Activated CD4-positive, alpha-beta T cell treated with anti-CD3 and anti-CD28 coated beads, Interleukin-2, amount 10 ng/mL, durations not matched to agents 7 days and 5 days (primary cell): ENCODE measurements at places on chromosomes 2 and 18. TPM values are rescaled to one million over a fixed set of nuclear protein-coding genes. Genes with fewer than 3 reads are reported as not detected.

The KCNF1 gene
- total RNA-seq: not detected

The PMAIP1 gene
- total RNA-seq: 14.8 TPM

The CNDP1 gene
- not detected for total RNA-seq

The CPLX4 gene
- total RNA-seq: not detected

The IL1F10 gene
- not detected for total RNA-seq

DNA sequence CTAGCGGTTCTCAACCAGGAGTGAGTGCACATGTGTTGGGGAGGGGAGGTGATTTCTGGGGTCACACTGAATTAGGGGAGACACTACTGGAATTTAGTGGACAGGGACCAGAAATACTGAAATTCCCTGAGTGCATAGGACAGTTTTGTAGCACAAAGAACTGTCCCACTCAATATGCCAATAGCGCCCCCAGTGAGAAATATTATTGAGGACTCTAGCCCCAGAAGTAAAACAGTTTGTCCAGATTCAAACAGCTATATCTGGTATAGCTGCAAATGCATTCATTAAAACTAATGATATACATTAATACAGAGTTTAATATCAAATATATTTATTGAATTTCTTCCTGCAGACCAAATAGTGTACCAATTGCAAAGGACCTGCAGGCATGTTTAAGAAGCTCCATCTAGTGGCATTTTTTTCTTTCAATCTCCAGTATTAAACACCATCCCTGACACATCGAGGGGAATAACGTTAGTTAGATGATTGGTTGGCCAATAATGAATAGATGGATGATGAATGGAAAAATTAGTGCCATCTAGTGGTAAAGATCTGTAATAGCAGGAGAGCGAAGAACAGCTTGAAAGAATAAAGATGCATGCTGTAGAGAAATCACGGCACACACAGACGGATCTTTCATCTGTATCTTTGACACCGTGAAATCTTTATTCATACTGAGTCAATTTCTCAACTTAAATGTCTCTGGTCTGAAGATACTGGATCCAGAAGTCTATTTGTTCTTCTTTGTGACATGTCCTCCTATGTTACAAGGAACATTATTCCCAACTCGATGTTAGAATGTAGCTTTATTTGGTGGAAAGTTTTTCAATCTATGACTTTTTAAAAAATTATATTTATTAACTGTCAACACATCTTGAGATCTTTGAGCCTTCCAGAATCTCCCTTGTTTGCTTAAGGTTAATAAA is 62.5 kb downstream of the DHRS9 start:
- H3K4me3 ChIP-seq: no peak overlapping the region
- no peak for DNase-seq
- no peak overlapping the region for H3K27ac ChIP-seq
- no peaks in the 10 kb centered on the region for H3K27me3 ChIP-seq
- H3K4me1 ChIP-seq: peaks cover 2% of the 10 kb centered on the region

- no peaks in the 10 kb centered on the region for H3K36me3 ChIP-seq
- no peak for DNase-seq
These were observed 65.2 kb upstream of the RNF152 start for GRCh38 chr18:61957801-61958516.

The CGREF1 gene
- total RNA-seq: 0.92 TPM

DNA sequence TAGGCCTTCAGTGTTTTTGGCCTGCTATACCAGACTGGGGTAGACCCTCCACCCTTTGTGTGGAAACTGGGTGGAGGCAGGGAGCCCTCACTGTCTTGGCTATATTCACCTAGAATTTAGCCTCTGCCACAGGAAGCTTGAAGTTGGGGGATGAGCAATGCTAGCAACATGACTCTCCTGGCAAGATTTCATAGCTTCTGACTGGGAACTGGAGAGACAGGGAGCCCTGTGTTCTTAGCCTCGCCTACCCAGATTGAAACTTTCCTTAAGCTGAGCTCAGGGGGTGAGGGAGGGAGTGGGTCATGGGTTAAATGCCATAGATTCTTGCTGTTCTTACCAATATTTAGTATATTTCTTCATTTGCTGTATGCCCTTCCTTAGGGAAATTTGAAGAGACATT is 46.8 kb upstream of the FAM98A start:
- no peaks in the 10 kb centered on the region for H3K4me1 ChIP-seq
- no peak for DNase-seq
- H3K36me3 ChIP-seq: no peaks in the 10 kb centered on the region
- peaks cover 6% of the 10 kb centered on the region for H3K27me3 ChIP-seq
- no peak overlapping the region for H3K4me3 ChIP-seq
- no peak overlapping the region for H3K27ac ChIP-seq

DNA sequence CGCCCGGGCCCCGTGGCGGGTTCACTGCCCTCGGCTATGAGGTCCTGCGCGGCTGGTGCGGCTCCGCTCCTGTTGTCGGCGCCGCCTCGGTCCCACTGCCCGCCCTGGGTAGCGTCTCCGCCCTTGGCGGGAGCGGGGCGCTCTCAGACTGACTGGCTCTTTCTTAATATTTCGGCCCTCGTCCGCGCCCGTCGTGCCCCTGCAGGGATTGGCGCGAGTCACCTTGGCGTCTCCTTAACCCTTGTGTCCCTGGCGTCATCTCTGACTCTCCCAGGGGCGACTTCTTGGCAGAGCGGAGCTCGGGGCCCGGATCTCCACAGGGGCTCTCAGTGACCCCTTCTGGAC is 1.3 kb downstream of the PTMA start:
- H3K27ac ChIP-seq: peak overlapping the region; percentile 97
- H3K27me3 ChIP-seq: peaks cover 2% of the 10 kb centered on the region
- peaks cover 38% of the 10 kb centered on the region for H3K4me1 ChIP-seq
- peaks cover 45% of the 10 kb centered on the region for H3K36me3 ChIP-seq
- H3K4me3 ChIP-seq: peak overlapping the region; percentile 99

- DNase-seq: no peak
- no peak overlapping the region for H3K27ac ChIP-seq
- no peaks in the 10 kb centered on the region for H3K4me1 ChIP-seq
- no peak overlapping the region for H3K4me3 ChIP-seq
- H3K27me3 ChIP-seq: no peaks in the 10 kb centered on the region
- H3K36me3 ChIP-seq: no peaks in the 10 kb centered on the region
These were observed 63.3 kb downstream of the MERTK start for GRCh38 chr2:111961663-111962062.

DNA sequence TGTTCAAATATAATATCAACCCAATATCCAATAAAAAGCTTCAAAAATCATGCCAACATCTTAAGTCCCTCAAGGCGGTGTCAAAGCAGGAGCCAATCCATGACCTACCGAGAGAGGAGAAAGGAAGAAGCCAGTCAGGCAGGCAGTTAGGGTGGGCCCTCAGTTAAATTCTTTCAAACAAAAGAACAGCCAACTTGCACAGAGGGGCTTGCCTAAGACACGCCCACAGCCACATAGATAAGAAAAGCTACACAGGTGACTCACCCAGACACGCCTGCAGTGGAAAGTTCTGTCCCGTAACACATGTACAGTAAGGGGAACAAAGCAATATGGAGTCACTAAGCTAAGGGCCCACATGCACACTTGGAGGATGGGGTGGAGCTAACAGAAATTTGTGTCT is 61.3 kb downstream of the SP110 start:
- no peak for DNase-seq
- H3K27ac ChIP-seq: no peak overlapping the region
- H3K4me1 ChIP-seq: peaks cover 8% of the 10 kb centered on the region
- H3K36me3 ChIP-seq: peaks cover 2% of the 10 kb centered on the region
- no peak overlapping the region for H3K4me3 ChIP-seq

DNA sequence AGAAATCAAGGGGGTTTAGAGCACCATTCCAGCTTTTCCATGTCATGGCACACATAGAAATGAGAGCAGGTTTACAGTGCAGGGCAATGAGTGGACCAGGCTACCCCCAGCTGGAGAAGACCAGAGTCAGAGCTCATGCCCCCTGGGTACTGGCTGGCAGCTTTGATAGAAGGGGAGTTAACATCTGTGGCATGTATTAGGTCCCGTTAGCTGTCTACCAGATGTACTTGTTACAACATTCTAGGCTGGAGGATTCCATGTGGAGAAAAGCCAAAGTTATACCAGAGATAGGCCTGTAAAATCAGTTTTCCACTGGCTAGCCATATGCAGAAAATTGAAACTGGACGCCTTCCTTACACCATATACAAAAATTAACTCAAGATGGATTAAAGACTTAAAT is 109.2 kb downstream of the CCDC85A start:
- no peaks in the 10 kb centered on the region for H3K4me1 ChIP-seq
- no peaks in the 10 kb centered on the region for H3K36me3 ChIP-seq
- DNase-seq: no peak
- no peak overlapping the region for H3K27ac ChIP-seq
- no peak overlapping the region for H3K4me3 ChIP-seq

DNA sequence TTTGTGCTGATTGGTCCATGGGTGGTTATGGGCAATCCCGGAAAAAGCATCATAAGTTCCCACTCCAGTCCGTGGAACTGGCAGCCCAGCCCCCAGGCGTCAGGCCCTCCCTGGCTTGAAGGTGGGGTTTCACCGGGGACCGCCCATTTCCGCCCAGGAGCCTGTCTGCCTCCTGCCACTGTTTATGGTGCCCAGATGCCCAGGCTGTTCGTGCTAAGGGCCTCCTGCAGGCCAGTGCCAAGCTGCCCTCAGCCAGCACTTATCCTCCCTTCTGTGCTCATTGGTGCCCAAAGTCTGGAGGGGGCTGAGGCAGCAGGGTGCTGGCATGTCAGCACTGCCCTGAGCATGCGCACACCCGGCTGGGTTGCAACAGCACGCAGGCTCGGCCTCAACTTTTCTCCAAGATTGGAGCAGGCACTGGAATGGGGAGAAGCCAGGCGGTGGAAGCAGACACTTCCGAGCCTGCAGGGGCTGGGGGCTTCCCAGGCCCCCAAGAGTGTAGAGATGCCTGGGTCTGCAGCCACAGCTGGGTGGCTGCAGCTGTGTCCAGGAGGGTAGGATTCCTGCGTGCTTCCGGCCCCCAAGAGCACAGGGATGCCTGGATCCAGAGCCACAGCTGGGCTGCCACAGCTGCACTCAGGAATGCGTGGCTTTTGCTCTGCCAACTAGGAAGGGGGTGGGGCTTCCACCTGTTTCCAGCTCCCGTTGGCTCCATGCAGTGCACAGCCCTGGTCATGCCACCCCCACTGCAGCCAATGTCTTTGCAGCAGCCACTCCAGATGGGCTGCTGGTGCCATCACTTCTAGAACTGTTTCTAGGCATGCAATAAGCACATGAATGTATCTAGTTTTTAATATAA is 74.0 kb downstream of the AGPS start:
- H3K4me3 ChIP-seq: no peak overlapping the region
- H3K36me3 ChIP-seq: peaks cover 52% of the 10 kb centered on the region
- H3K27ac ChIP-seq: no peak overlapping the region

GRCh38 chr2:195967336-195967735 is 101.3 kb downstream of the DNAH7 start:
- H3K4me1 ChIP-seq: no peaks in the 10 kb centered on the region
- DNase-seq: no peak

The ACMSD gene
- total RNA-seq: not detected

DNA sequence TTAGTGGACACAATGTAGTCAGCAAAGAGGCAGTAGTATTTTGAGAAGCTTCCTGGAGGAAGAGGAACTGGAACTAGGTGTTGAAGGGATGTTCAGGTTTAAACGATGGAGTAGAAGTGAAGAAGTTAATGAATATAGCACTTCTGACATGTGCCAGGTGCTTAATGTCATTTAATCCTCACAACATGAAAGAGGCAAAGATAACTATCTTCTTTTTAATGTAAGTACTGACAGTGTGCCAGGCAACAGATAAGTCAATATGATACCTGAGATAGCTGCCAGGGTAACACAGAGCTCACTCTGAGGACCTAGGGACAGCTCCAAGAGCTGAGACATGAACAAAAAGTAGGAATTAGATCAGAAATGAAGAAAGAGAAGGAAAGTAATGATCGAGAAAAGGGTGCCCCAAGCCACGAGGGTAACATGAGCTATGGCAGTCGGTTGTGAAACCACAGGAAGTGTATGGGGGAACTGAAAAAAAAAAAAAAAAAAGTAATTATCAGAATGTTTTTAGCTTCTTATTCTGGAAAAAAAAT is 140.7 kb downstream of the RNF144A start:
- peaks cover 21% of the 10 kb centered on the region for H3K4me1 ChIP-seq
- H3K27ac ChIP-seq: peak overlapping the region; percentile 82
- peak overlapping the region; percentile 36 for H3K4me3 ChIP-seq
- peak; percentile 14 for DNase-seq

DNA sequence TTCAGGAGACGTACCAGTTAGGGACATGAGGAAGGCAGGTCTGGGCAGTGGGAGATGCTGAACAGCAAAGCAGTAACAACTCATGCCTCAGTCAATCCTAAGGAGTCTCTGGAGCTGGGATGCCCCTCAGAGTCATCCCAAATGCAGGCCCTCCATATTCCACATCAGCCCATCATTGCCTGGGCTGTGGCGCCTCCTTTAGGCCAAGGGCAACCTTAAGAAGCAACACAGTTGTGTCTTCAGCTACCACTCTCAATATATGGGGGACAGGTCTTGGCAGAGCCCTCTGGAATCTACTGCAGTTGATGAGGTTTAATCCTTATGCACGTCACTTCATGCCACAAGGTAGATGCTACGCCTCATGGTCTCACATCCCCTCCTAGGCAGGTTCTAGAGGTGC is 682.0 kb upstream of the RAB6C start:
- no peaks in the 10 kb centered on the region for H3K4me1 ChIP-seq
- H3K4me3 ChIP-seq: no peak overlapping the region
- no peaks in the 10 kb centered on the region for H3K36me3 ChIP-seq
- no peak overlapping the region for H3K27ac ChIP-seq
- DNase-seq: no peak

The TUBA4B gene
- not detected for total RNA-seq

The ZNF385B gene
- total RNA-seq: not detected

DNA sequence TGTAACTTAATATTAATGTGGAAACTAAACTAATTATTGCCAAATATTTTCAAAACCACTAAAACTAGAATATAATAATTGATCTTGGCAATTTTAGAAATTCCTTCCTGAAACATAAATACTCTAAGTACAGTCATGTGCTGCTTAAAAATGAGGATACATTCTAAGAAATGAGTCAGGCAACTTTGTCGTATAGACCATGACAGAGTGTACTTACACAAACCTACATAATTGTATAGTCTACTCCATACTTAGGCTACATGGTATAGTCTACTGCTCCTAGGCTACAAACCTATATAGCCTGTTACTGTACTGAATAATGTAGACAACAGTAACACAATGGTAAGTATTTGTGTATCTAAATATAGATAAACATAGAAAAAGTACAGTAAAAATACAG is 27.6 kb downstream of the FEZ2 start:
- H3K27me3 ChIP-seq: no peaks in the 10 kb centered on the region
- no peaks in the 10 kb centered on the region for H3K4me1 ChIP-seq
- no peak overlapping the region for H3K4me3 ChIP-seq
- DNase-seq: no peak
- no peak overlapping the region for H3K27ac ChIP-seq

GRCh38 chr2:54471221-54471711 is 15.1 kb downstream of the SPTBN1 start:
- no peaks in the 10 kb centered on the region for H3K4me1 ChIP-seq
- H3K4me3 ChIP-seq: no peak overlapping the region
- peaks cover 6% of the 10 kb centered on the region for H3K27me3 ChIP-seq
- DNase-seq: no peak
- no peaks in the 10 kb centered on the region for H3K36me3 ChIP-seq
- no peak overlapping the region for H3K27ac ChIP-seq
